Stimulated activated CD4-positive, alpha-beta T cell treated with anti-CD3 and anti-CD28 coated beads, Interleukin-4, amount 100 ng/mL, for 48 hours (primary cell): ENCODE measurements at places on chromosomes 16 and 17.
A peak's percentile ranks its signal among the peaks of the same experiment; 100 is the strongest.

DNA sequence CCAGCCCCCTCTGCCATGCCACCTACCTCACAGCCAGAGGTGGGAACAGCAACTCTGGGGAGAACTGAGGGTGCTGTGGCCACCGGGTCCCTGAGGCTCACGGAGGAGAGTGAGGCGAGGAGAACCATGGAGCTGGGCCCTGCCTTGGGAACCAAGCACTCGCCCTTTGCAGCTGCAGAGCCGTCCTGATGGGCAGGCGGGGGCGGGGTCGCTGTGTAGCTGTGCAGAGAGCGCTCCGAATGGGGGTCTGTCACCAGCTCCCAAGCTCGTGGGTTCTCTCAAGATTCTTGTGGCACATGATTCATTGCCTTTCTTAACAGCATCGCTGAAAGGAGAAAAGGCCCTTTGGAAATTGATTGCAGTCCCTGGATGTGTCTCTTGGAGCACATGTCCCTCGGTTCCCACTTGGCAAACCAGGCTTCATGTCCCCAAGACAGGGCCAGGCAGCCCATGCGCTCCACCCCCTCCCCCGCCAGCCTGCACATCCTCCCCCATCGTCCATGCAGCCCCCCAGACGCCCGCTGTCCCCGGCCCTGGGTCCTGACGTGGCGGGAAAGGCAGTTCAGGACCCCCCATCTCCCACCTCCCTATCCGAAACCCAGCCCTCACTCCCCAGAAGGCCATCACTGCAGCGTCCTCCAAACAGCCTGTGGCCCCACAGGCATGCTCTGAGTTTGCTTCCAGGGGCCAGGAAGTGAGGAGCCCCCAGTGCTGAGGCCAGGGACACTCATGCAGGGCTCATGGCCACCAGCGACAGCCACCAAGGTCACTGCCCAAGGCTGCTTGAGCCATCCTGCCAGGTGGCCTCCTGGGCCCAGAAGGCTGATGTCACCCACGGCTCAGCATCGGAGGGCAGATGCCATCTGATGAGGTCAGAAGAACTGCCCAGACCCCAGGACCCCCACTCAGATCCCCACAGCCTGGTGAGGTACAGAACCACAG, 20.6 kb upstream of the CHMP6 start:
- no peak for DNase-seq

DNA sequence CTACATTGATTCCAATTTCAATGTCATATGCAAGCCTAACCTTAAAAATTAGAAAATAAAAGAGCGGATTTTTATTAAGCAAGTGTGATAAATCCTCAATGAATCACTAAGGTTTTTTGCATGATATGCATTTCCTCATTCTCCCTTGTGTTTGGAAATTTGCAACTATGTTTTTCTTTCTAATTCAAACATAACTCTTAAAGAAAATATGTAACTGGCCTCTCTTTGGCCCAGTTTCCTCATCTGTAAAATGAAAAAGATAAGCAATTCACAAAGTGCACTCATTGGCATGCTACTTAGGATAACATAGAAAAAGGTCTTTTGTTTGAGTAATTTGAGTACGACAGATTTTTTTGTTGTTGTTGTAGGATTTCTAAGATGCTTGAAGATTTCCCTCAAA, 295.5 kb downstream of the CDH11 start:
- no peak for DNase-seq

- DNase-seq = peak; percentile 83
Measured at GRCh38 chr17:29140051-29140621, 40.1 kb downstream of the MYO18A start.

DNA sequence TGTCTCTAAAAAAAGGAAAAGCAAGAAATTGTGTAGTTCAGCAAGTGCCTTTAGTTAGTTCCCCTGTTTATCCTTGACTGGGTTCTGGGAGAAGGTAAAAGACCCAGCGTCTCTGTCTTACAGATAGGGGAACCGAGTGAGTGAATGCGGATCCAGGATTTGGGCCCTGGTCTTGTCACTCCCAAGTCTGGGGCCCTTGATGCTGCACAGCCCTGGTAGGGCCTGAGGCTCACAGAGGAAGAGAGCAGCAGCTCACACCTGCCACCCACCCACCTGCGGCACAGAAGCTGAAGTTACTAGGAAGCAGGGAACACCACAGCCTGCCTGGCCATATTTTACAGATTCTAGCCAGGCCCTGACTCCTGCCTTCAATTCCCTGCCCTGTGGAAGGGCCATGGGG, 22.2 kb downstream of the LASP1 start:
- DNase-seq = no peak

- DNase-seq = no peak
Measured at GRCh38 chr17:81165246-81166032, at the start of gene PVALEF. PVALEF (plus strand) TSS chr17:81165507; CDS start chr17:81181227, 15,720 bp downstream.

GRCh38 chr17:4837471-4838308, 4.5 kb downstream of the MINK1 start:
- DNase-seq = no peak

GRCh38 chr17:31680126-31680525, 178.9 kb downstream of the COPRS start:
- DNase-seq = peak; percentile 43

DNA sequence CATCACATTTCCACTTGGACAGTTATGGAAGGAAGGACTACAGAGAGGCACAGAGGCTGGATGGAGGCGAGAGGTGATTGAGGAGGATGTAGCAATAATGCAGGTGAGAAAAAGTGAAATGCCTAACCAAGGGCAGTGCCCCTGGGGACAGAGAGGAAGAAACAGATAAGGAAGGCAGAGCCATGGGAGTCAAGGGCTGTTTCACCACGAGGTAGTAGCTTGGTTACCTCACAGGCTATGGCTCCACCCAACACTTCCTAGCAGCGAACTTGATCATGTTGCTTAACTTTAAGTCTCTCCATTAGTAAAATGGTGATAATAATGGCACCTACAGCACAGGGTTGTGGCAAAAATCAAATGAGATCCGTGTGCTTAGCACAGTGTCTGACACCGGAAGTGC, 83.9 kb downstream of the YPEL2 start:
- DNase-seq = no peak

- DNase-seq = no peak
Measured at GRCh38 chr17:82865774-82866395, 26.1 kb upstream of the ZNF750 start.
